ENCODE measurements at places on chromosomes 2 and 18.

DNA sequence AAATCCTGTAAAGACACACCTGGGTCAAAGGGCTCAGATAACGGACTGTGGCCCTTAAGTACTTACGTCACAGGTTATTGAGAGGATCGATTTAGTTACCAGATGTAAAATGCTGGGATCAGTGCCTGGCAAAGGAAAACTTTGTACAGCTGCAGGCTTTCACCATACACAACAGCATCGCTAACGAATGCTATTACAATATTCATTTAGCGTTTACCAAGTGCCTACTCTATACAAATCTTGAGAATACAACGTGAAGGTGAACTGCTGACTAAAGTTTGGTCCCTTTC is 619 bp upstream of the MSH6 start:
- no peak for DNase-seq

DNA sequence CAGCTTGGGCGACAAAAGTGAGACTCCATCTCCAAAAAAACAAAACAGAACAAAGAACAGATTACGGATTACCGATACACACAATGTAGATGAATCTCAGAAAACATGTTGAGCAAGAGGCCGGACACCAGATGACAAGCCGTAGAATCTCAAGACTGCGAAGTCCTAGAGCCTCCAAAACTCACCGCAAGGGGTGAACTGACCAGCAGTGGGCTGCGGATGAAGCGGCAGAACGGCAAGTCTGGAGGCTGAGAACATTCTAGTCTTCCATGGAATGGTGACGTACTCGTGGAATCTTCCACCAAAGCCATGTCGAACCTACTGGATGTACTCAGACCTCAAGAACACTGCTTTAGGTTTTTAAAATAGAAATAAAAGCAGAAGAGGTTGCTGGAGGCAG is 198.8 kb downstream of the NDUFA10 start:
- DNase-seq, result no peak

DNA sequence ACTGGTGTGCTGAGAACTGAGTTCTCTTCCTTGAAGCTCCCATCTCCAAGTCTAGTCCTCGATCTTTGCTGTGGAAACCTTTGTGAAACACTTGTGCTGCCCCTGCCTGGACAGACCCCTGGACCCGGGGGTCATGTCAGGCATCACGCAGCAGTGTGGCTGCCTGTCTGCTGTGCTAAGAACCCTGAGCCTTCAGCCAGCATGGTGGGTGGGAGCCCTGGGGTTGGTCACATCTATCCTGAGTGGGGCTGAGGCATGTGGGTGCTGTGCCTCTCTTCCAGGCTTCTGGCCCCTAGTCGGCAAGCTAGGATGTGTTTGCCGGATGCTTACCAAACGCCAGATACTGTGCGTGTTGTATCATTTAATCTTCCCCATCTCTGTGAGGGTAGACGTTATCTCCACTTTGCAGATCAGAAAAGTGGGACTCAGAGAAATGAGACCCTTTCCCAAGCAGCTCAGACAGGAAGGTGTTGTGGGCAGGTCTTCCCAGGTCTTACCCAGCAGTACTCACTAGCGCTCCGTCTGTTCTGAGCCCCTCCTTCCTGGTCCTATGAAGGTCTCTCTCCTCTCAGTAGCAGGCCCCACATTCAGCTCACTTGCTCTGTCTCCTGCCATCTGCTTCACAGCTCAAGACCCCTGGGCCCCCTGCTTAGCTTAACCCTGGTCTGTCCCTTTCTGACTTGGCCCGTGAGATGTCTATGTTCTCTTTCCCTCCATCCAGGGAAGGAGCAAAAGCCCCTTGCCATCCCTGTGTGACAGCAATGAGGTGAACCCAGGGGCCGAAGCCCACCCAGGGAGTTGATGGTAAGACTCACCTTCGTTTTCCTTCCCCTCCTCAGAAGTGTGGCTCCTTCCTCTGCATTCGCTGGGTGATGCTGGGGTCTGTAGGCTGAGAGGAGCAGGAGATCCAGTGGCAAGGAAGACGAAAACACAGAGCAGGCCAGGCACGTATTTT is 242.8 kb downstream of the FAM210A start:
- DNase-seq, result no peak

- no peak for DNase-seq
Measured at GRCh38 chr2:54519841-54520459, 63.8 kb downstream of the SPTBN1 start.

GRCh38 chr18:9082711-9083510 is 19.6 kb upstream of the NDUFV2 start:
- DNase-seq, result peak; percentile 44

DNA sequence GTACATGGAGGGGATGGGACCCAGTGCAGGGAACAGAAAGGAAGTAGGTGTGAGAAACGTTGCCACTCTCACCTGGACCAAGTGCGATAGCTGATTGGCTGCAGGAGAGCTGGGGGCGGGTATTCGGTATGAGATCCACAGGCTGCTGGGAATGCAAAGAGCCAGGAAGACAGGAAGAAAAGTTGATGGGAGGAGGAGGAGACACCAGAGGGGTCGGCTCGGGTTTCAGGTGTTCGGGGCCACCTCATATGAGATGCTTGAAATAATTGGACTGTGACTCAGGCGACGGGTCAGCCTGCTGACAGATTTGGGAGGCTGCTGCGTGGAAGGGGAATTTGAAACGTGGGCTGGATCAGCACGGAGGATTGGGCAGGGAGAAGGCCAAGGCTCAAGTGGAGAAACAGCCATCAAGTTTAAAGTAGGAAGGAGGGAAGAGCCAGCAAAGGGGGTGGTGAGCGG is 65.1 kb downstream of the MRPS9 start:
- no peak for DNase-seq

GRCh38 chr2:200502196-200502595 is 7.7 kb downstream of the KCTD18 start:
- DNase-seq, result no peak

DNA sequence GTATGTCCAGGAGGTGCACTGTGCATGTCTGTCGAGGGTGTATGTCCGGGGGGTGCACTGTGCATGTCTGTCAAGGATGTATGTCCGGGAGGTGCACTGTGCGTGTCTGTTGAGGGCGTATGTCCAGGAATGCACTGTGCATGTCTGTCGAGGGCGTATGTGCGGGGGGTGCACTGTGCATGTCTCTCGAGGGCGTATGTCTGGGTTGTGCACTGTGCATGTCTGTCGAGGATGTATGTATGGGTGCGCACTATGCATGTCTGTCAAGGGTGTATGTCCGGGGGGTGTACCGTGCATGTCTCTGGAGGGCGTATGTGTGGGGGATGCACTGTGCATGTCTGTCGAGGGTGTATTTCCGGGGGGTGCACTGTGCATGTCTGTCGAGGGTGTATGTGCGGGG is 249.3 kb upstream of the MYT1L start:
- DNase-seq, result no peak

GRCh38 chr2:23411752-23412431 is 26.9 kb downstream of the KLHL29 start:
- no peak for DNase-seq

- no peak for DNase-seq
Measured at GRCh38 chr18:11136241-11136640, 13.1 kb downstream of the PIEZO2 start.

- DNase-seq, result no peak
Measured at GRCh38 chr2:234623521-234623991, 126.7 kb upstream of the ARL4C start.

GRCh38 chr18:46001074-46001473 is 33.9 kb upstream of the EPG5 start:
- no peak for DNase-seq

- DNase-seq, result no peak
Measured at GRCh38 chr18:3186678-3187658, 32.8 kb downstream of the MYOM1 start.

DNA sequence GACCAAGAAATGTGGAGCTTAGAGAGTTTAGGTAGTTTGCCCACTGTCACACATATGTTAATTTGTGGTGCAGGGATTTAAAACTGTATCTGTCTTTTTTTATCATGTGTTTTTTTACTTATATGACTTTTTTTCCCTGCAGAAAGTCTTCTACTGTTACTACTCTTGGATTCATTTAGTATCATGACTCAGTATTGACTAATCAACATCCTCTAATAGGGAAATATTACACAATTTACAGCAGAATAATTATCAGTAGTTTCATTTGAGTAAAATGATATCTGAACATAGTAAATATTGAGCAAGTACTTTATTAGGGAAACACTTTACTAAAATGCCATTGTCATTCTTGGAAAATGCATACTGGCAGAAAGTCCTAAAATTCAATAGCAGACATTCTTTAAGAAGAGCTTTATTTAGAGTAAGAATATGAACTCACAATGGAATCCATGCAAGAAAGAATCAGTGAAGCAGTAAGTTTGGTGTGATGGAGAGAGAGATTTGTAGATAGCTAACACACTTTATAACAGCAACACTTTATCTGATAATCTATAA is 425.9 kb upstream of the SLC8A1 start:
- no peak for DNase-seq

GRCh38 chr2:12169721-12170120 is 423.3 kb downstream of the LPIN1 start:
- DNase-seq, result no peak

GRCh38 chr2:3712831-3713503 is 9.6 kb downstream of the DCDC2C start:
- no peak for DNase-seq

GRCh38 chr18:62091487-62092120 is 95.3 kb downstream of the PIGN start:
- no peak for DNase-seq

DNA sequence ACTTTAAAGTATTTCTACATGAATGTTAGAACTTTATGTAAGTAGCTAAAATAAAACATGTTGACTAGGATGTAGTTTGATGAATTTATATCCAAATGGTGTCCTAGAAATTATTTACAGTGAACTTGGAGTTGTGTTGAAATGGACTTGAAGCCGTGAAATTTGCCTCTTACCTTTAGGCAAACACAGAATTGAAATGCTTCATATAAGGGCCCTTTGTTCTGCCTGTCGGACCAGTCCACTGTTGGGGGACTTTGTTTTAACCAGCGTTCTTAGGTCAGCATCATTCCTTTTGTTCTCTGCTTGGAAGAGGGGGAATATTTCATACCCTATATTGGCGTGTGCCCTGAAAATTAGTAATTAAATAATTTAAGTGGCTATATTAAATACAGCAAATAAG is 18.3 kb downstream of the RAB12 start:
- no peak for DNase-seq

GRCh38 chr2:239476757-239477585 is 76.2 kb upstream of the HDAC4 start:
- no peak for DNase-seq

- no peak for DNase-seq
Measured at GRCh38 chr2:15645720-15646385, 54.2 kb downstream of the DDX1 start.

DNA sequence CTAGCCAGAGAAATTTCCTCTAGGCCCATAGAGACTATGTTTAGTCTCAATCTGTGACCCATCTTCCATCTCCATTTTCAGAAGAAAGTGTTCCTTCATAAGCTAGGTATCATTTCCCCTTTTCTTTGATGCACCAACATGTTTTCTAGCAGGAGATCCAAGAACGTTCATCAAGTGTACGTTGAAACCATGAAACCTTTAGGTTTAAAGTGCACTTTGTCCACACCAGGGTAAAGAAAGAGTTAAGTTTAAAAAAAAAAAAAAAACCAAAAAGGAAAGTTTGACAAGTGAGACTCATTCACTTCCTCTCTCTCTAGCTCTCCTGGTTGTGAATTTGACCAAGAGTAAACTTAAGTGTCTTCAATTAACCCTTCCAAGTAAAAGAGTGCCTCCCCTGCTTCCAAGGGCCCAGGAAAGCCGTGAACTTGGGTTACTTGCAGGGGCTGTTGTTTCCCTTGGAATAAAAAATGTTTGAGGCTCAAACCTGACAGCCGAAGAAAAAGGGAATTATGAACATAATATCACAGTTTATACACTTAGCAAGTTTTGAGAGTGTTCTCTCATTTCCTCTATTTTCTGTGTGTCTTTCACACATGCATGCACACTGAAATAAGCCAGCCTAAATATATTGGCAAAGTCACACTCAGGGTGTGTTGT is 56.7 kb downstream of the LBH start:
- DNase-seq, result no peak

DNA sequence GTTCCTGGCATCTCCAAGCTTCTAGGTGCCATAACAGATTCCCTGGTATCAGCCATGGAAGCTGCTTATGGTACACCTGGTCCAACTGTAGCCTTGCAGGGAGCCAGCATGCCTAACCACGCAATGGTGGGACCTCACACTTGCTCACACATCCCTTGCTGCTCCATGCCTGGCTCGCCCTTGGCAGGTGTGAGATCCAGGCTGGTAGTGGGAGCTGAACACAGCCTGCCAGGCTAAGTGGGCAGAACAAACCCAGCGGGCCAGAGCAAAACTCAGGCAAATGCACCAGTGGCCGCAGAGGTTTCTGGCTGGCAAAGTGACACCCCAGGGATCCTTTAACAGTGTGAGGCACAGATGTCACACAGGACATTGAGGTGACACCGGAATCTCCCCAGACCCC is 185.8 kb downstream of the NDUFA10 start:
- no peak for DNase-seq

DNA sequence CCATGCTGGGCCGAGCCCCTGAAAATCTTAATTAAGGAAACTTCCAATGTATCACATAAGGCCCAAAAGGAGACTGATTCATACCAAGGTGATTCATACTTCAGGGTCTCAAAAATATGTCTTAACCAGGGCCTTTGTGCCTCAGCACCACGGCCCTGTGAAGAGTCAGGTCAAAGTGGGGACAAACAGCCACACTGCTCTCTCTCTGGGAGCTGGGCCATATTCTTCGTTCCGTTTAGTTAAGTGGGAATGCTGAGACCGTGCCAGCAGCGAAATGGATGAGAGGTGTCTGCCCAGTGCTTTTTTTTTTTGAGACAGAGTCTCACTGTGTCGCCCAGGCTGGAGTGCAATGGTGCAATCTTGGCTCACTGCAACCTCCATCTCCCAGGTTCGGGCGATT is 9.3 kb upstream of the PTMA start:
- DNase-seq, result no peak

DNA sequence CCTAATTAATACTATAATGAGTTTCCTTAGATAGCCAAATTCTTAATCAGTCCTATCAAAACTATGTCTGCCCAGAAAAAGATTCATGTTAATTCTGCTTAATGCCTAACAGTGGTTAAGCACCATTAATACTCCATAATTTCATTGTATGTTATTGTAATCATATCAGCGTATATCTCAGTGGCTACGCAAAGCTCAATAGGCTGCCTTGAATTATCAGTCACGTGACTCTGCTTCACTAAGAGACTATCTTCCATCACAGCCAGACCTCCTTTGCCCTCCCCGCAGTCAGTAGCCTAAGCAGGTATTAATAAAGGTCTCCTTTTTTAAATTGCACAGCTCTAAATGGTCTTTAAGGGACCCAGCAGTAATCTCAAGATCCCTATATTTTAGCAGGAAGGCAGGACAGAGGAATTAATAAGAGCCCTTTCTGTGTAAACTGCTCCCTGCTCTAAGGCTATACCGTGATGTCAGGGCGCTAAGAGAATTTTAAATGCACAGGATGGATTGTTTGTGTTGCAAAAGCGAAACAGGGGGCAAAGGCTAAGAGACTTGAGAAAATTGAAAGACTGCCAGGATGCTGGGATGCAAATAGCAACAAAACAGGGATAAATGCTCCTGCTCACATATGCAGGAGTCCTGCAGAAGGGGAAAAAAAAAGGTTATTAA is 215.6 kb upstream of the POU3F3 start:
- no peak for DNase-seq

- DNase-seq, result no peak
Measured at GRCh38 chr18:73246763-73247162, 379.0 kb upstream of the NETO1 start.
